ENCODE measurements at places on chromosomes 13 and 19. TPM values are rescaled to one million over a fixed set of nuclear protein-coding genes. Genes with fewer than 3 reads are reported as not detected.

GRCh38 chr13:45195421-45195820, 5.4 kb downstream of the KCTD4 start:
- DNase-seq: no peak

- DNase-seq: no peak
These were observed 300.7 kb downstream of the KLF12 start for GRCh38 chr13:73833325-73834070.

GRCh38 chr13:30143666-30144400, 163.5 kb downstream of the KATNAL1 start:
- peak; percentile 23 for DNase-seq

DNA sequence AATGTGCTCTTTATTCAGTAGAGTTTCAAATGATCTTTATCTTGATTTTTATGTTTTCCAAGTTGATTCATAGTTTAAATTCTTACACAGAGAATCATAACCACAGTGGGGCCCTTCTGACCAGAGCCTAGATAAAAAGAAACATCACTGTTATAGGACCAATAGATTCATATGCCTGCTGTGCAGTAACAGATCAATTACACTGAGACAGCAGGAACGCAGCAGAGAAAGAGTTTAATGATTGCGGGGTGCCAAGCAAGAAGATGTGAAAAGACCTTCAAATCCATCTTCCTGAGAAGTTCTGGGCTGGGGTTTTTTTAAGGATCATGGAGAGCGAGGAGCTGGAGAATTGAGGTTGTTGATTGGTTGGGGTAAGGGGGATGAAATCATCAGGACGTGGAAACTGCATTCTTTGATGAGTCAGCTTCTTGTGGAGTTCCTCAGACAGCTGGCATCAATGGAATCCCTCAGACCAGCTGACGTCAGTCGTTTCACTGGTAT, 346.6 kb downstream of the TBC1D4 start:
- peak; percentile 97 for DNase-seq

DNA sequence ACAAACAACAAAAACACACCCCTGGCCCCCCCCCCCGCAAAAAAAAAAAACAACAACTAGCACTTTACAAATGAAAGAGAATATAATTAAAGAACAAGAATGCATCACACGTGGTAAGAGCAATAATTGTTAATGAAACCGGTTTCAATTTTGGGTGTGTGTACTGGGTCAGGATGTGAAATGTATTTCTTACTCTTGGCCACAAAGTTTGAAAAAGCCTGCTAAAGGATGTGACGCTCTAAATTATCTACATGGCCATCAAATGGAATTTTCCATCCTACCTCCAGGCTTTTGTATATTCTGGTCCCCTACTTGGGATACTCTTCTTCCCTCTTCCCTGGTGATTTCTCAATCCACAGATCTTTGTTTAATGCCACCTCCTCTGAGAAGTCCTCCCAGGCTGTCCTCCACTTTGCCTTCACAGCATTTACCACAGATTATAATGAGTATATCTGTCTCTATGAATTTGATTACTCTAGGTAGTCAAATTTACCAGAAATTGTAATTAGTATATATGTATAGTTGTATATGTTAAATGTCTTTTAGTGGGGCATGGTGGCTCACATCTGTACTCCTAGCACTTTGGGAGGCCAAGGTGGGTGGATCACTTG, 2.1 kb downstream of the SARS2 start:
- no peak for DNase-seq

- DNase-seq: no peak
These were observed 421.7 kb upstream of the GPC6 start for GRCh38 chr13:92804926-92805325.

GRCh38 chr13:75153834-75154233, 328.1 kb downstream of the TBC1D4 start:
- DNase-seq: no peak

GRCh38 chr13:97333983-97334382, 100.0 kb upstream of the RAP2A start:
- no peak for DNase-seq

GRCh38 chr19:3210347-3211017, 14.0 kb upstream of the CELF5 start:
- peak; percentile 44 for DNase-seq

DNA sequence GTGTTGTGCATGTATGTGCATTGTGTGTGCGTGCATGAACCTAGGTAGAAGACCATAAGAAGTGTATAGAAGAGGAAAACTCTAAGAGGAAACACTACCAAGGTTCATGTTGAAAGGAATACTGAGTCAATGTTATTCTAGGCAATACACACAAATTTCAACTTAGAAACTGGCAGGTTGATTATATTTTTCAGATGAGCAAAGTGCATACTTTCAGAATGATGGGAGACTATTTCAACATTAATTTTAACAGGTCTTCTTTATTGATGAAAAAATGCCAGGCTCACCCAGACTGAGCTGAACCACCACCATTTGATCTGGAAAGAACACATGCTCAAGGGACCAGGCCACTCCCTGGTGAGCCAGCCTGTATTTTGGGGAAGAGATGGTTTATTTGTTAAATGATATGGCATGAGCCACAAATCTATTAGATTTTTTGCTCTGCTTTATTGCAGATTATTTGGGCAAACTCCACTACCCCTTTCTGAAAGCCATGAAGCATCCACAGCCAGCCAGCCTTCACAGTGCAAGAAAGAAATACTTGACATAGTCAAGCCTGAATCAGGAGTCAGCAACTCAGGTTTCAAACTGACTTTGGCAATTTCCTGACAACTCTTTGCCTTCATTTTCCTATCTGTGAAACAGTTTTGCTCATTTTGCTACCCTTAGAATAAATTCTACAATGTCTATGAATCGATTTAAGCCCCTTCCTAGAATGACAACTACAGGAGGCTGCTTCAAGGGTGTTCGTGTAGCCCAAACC, 368.9 kb downstream of the COG6 start:
- DNase-seq: no peak

- DNase-seq: peak; percentile 53
These were observed 54.3 kb downstream of the MTMR6 start for GRCh38 chr13:25232937-25233515.

DNA sequence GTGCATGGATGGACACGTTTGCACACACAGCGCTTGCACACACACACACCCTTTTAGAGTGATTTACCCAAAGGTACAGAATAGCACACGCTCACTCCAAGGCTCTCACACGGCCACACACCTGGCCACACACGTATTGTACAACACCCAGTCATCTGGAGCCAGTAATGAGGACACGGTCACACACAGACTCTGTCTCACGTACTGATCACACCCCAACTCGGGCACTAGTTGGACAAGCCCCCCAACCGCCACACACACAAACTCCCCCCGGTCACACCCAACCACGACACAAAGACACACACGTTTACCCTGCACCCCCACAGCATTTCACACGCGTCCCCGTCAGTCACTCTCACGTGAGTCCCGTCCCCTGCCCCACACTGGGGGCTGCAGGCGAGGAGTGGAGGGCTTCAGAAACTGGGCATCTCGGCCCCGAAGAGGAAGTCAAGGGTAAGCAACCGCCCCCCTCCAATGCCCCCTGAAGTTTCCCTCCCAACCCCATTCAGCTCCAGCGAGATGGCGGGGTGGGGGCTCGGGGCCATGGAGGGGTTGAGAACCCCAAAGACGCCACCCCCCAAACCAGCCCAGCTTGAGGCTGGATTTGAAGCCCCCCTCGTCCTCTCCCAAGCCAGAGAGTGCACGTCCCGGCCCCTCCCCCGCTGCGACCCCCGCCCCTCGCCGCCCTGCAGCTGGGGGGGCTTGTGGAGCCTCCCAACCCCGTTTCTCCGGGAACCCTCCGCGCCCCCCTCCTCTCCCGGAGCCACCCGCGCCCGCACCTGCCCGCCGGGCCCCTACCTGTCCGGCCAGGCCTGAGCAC, 599 bp downstream of the OLFM2 start:
- DNase-seq: no peak

GRCh38 chr19:50510121-50510670, 795 bp downstream of the JOSD2 start:
- no peak for DNase-seq

DNA sequence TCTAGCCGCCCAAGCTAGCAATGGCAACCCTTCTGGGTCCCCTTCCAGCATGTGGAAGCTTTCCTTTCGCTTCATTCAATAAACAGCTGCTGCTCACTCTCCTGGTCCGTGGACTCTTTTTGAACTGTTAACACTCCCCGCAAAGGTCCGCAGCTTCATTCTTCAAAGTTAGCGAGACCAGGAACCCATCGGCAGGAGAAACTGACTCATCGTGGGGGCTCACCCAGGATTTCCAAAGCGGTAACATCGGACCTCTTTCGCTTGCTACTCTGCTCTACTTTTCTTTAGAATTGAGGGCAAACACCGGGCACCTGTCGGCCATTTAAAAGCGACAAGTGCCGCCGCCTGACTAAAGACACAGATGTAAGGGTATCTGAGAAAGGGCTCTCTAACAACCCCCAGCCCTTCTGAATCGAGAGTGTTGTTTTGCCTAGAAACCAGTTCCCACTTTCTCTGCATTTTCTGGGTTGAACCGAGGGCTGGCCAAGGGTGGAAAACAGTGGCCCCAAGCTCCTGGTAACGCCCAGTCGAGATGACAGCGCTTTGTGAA, 5.8 kb downstream of the UBA52 start:
- no peak for DNase-seq

GRCh38 chr13:111394211-111394922, 73.9 kb downstream of the TEX29 start:
- no peak for DNase-seq

GRCh38 chr13:91045351-91046034, 302.0 kb upstream of the MIR17HG start:
- peak; percentile 26 for DNase-seq

GRCh38 chr13:56917966-56918365, 222.8 kb upstream of the PRR20A start:
- DNase-seq: no peak

- DNase-seq: no peak
These were observed 698.2 kb upstream of the SGCG start for GRCh38 chr13:22482496-22483000.

DNA sequence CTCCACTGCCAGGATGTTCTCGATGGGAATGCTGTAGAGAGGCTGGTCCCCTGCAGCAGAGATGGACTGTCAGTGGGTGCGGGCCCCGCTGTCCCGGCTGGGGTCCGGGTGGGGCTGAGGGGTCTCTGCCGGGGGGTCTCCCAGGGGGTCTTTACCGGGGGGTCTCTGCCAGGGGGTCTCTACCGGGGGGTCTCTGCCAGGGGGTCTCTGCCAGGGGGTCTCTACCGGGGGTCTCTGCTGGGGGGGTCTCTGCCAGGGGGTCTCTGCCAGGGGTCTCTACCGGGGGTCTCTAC, 25.7 kb upstream of the C13orf46 start:
- no peak for DNase-seq

PTH2 gene
- total RNA-seq: not detected

VN1R4 gene
- not detected for total RNA-seq

PODNL1 gene
- total RNA-seq: 0.23 TPM

ZNF177 gene
- not detected for total RNA-seq

SPTBN4 gene
- not detected for total RNA-seq

KIR3DL2 gene
- not detected for total RNA-seq

FOSB gene
- total RNA-seq: 0.30 TPM

PDX1 gene
- total RNA-seq: not detected

Data from HT1080 (cell line).